NCI-H345 (cell line): ENCODE measurements at places on chromosomes 1 and 21.
A peak's percentile ranks its signal among the peaks of the same experiment; 100 is the strongest.

DNA sequence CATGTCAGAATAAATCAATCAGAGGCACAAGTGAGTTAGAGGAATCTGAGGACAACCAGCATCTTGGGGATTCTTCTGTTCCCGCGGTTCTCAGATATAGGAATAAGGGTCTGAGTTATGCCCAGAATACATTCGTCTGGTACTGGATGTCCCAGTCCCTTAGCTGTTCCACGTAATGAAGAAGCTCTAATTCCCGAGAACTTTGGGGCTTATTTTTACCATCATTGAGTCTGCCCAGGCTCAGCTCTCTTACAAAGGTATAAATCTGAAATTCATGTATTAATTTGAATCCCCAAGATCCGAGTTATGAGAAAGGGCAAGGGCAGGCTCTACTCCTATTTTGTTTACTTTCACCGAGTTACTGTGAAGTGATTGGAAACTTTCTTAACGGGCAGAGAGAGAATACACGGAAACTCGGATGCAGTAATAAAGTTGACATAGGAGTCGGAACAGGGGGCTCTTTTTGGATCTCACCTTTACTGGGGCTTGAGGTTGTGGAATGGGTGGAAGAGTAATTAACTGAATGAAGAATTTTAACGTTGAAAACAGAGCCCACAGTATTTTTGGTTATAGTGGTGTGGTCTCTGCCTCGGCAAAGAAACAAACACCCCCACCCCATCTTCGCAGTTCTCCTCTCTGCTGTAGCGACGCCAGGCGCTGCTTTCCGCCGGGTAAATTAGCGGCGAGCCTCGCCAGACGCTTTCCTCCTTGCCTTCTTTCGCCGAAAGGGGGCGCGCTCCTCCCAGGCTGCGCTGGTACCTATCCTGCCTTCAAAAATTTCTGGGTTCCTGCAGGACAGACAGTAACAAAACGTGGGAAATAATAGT, 7.1 kb downstream of the PRRX1 start:
- DNase-seq, result no peak

DNA sequence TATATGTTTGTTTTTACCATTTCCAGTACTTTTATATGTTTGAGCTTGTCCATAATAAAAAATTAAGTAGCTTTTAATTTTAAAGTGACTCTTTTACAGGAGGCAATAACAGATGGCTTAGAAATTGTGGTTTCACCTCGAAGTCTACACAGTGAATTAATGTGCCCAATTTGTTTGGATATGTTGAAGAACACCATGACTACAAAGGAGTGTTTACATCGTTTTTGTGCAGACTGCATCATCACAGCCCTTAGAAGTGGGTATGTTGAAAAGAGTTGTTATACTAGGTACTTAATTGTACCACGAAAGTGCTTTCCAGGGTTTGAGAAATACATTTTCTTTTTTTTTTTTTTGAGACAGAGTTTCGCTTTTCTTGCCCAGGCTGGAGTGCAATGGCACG, 46.1 kb downstream of the RNF2 start:
- DNase-seq, result no peak

- DNase-seq, result no peak
Observed at GRCh38 chr1:29319300-29320110, 83.2 kb downstream of the PTPRU start.

DNA sequence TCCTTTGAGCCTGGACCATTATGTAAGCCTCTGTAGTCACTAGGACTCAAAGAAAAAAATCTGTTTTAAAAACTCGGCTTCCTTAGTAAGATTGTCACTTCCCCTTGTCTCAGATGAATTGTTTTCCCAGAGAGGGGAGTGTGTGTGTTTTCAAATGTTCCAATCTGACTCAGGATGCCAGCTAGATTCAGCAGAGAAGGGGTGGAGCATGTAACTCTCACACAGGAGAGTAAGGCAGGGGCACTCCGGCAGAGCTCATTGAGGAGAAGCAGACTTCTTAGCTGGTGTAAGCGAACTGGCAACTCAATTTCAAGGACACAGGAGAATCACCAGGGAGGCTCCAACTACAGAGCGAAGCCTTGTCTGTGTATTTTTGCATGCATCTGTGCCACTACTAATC, 623.2 kb downstream of the LMO4 start:
- DNase-seq, result no peak

DNA sequence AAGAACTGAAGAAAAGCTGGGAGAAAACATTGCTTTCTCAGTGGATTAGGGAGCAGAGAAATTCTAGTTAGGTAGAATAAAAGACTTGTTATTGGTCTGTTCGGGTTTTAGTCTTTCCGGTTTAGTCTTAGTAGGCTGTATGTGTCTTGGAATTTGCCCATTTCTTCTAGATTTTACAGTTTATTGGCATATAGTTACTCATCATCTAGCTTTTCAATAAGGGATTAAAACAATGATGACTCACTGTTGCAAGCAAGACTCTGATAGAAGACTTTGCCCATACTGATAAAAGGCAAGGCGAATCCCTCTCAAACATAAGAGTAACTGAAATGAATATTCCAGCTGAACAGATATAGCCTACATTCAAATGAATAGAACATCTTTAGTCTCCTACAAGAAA, 62.3 kb downstream of the GPR137B start:
- DNase-seq, result no peak

DNA sequence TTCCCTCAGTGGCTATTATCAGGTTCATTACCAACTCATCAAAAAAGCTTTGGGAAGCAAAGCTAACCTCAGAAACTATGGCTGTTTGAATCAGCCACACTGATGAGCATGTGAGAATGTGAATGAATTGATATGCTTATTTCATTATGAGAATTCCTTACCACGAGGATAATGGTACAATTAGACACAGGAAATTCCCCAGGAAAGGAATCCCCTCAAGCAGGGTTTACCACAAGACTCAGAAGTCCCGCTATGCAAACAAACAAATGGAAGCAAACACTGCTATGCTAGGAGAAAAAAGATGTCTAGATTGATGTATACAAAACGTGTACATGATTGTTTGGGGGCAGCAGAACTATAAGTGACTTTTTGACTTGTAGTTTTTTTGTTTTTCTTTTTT, 205.0 kb downstream of the HMCN1 start:
- no peak for DNase-seq

DNA sequence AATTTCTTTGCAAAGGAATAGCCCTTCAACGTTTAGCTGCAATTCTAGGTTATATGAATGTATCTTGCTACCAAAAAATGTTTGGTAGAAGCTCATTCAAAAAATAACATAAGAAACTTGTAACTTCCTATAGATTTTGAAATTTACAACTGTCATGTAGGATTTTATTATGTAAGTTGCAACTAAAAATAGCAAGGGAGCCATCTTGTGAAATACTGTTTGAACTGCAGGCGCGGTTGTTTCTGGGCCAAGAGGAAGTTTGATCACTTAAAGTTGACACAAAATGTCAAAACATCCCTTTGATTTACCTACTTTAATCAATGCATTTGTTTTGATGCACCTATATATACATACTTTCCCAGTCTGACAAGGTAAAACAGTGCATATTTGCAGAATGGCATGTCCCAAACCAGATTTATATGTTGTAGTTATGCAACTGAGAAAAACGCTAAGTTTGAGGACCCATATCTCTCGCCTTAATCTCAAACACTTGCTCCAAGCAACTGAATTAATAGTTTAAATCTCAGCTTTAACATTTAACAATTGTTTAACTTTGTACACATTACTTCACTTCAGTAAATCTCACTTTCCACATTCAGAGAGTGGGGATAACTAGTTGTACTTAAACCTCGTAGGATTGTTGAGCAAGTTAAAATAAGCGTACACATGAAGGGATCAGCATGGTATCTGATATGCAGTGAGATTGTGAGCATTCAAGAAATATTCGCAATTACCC, 63.9 kb downstream of the KCNK2 start:
- peak; percentile 11 for DNase-seq

DNA sequence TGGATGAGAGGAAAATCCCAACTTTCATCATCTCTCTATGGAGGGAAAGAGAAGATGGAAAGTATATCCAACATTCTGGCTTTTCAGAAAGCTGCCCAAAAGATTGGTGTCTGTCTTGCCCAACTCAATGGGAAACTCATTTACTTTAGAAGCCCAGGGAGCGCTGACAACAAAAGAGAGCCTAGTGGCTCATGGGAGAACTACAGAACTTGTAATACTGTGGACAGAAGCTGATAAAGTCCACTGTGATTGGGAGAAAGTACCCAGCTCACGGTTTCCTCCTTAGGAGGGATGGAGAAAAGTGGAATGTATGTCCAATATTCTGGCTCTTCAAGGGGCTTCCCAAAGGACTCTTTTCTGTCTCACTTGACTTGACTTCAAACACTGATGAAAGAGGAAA, 66.0 kb downstream of the RGS21 start:
- DNase-seq, result no peak

- no peak for DNase-seq
Observed at GRCh38 chr21:32716486-32716885, 11.3 kb downstream of the SYNJ1 start.

GRCh38 chr1:160419150-160419837, 18.9 kb downstream of the VANGL2 start:
- DNase-seq, result no peak

- no peak for DNase-seq
Observed at GRCh38 chr1:6508816-6509189, 17.3 kb upstream of the PLEKHG5 start.

DNA sequence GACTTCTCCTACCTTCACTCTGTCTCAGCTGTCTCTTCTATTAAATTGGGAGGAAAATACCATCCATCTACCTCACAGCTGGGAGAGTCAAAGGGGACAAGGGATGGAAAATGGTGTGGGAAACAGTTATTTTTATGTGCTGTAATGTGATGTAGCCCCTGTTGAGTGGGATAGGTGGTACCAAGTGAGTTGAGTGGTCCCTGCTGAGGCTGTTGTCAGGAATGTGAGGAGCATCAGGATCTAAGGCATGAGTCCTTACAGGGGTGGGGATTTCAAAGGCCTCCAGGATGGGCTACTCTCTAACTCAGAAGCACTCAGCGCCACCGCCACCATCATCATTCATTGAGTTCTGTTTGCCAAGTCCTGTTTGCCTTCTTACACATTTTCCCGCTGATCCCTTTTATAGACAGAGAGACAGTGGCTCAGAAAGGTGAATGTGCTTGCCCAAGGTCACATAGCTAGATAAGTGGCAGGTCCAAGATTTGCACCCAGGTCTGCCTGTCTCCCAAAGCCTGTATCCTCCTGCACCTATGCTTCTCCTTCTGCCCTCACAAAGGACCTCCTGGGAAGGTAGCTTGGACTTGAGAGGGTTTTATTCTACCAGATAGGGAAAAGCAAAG, 4.6 kb upstream of the ID3 start:
- DNase-seq, result no peak

- no peak for DNase-seq
Observed at GRCh38 chr1:205417870-205418635, 3.8 kb downstream of the LEMD1 start.

GRCh38 chr1:232307296-232308017, 322.5 kb downstream of the SIPA1L2 start:
- no peak for DNase-seq

GRCh38 chr1:206923009-206923960, 1.5 kb upstream of the FCMR start:
- no peak for DNase-seq

DNA sequence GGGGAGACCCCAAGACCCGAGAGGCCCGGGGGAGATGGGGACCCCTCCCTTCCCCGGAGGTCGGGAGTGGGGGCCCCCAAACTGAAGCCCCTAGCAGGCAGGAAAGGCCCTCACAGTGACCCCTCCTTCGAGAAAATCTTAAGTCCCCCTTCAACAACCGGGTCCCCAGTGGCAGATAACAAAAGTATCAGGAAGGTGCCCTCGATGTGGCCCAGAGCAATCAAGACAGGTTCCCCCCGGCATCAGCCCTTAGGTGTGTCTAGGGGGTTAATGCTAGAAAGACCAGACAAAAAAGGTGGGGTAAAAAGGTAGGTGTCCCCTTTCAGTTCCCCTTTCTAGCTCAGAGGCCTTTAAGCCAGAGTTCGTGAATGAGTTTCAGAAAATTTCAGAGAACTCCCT, 282 bp upstream of the ECE1 start:
- DNase-seq, result peak; percentile 6

GRCh38 chr1:230584660-230585059, 57.6 kb upstream of the COG2 start:
- DNase-seq, result no peak

- DNase-seq, result no peak
Observed at GRCh38 chr21:37153935-37154350, 80.9 kb downstream of the TTC3 start.
